ENCODE measurements at places on chromosomes 7 and 10.
A peak's percentile ranks its signal among the peaks of the same experiment; 100 is the strongest.

- no peak for ATAC-seq
Observed at GRCh38 chr10:31757386-31757791, 171.2 kb downstream of the ARHGAP12 start.

- no peak for ATAC-seq
Observed at GRCh38 chr7:21966271-21966670, 20.6 kb upstream of the CDCA7L start.

- ATAC-seq, result no peak
Observed at GRCh38 chr7:24871770-24872169, 108.2 kb downstream of the OSBPL3 start.

GRCh38 chr7:28767356-28767755 lies 190.8 kb downstream of the TRIL start:
- ATAC-seq, result peak; percentile 83

GRCh38 chr7:76428868-76429805 lies 4.4 kb downstream of the ZP3 start:
- ATAC-seq, result no peak
